LHCN-M2 (cell line): ENCODE measurements at places on chromosomes 6 and 20. TPM values are rescaled to one million over a fixed set of nuclear protein-coding genes. Genes with fewer than 3 reads are reported as not detected.

TMEM217 gene
- total RNA-seq, result 0.40 and 0.51 TPM in 2 replicates

LSM14B gene
- total RNA-seq, result 55.9 and 61.1 TPM in 2 replicates

- no peak for DNase-seq
Measured at GRCh38 chr6:46687619-46688097, at the start of gene TDRD6. Gene TDRD6 (plus strand): TSS chr6:46687885. CDS start chr6:46688129, 244 bp downstream.

GRCh38 chr20:44709797-44710196, 5.4 kb upstream of the CCN5 start:
- no peak for DNase-seq

DNA sequence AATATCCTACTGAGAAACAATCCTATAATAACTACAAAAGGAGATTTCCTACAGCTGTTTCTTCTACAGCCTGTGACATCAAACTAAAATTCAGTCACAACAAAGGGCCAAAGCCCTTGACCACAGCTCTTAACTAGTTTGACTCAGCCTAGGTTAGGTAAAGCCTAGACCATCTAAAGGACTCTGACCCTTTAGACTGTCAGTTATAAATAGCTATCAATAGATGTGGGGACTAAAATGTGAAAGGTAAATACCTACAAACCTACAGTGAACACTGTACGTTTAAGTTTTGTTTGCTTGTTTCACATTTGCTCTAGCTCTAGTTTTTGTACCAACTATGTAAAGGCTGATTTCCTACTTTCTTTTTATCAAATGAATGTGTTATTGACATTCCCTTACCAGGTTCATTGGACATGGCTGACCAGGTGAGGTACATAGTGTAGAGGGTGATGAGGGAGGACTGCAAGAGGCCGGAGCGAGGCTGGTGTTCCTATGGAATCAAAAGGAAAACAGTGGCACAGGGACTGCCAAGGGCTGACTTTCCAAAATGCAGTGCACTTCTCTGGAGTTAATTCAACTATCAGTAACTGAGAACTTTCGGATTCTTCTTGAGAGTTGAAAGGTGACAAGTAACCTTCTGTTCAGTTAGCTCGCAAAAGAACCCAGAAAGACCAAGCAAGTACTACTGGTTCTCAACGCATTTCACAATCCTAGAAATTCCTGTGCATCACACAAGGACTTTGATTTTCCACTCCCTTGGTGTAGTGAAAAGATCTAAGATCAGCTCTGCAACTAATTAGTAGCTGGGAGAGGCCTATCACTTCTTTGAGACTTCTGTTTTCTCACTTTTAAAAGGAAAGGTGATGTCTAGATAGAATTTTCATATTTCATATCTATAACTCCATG, 17.2 kb downstream of the SERINC3 start:
- DNase-seq, result no peak

- no peak for DNase-seq
Measured at GRCh38 chr6:163984124-163984936, 569.8 kb downstream of the QKI start.

DNA sequence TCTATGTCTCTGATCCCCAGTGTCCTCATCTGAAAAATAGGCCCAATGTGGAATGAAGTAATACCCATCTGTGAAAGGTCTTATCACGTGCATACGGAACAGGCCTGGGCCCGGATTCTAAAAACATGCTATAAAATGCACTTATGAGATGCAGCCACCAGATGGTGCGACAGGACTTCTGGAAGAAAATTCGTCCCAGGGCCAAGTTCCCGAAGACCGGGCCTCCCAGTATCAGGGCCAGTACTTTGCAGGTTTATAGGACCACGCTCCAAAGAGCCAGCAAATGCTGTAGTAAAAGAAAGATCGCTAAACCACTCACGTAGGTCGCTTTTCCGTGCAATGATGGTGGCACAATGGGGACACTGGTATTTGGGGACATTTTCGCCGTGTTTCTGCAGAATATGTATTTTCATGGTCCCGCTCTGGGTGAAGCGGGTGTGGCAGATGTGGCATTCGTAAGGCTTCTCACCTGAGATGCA, 10.6 kb downstream of the CTCFL start:
- peak; percentile 53 for DNase-seq

MRPS10 gene
- 53.0 and 58.1 TPM in 2 replicates for total RNA-seq

TMEM63B gene
- total RNA-seq, result 38.2 and 39.0 TPM in 2 replicates

- peak; percentile 92 for DNase-seq
Measured at GRCh38 chr6:11317885-11318771, 85.7 kb upstream of the NEDD9 start.

- DNase-seq, result no peak
Measured at GRCh38 chr20:36093025-36093803, 61.3 kb upstream of the EPB41L1 start.
